Activated CD4-positive, alpha-beta T cell treated with anti-CD3 and anti-CD28 coated beads, Interleukin-2, amount 50 U/mL, for 48 hours (primary cell): ENCODE measurements at places on chromosomes 7 and 10.
A peak's percentile ranks its signal among the peaks of the same experiment; 100 is the strongest.

GRCh38 chr10:13845897-13846296 is 259.1 kb downstream of the PRPF18 start:
- DNase-seq: no peak

DNA sequence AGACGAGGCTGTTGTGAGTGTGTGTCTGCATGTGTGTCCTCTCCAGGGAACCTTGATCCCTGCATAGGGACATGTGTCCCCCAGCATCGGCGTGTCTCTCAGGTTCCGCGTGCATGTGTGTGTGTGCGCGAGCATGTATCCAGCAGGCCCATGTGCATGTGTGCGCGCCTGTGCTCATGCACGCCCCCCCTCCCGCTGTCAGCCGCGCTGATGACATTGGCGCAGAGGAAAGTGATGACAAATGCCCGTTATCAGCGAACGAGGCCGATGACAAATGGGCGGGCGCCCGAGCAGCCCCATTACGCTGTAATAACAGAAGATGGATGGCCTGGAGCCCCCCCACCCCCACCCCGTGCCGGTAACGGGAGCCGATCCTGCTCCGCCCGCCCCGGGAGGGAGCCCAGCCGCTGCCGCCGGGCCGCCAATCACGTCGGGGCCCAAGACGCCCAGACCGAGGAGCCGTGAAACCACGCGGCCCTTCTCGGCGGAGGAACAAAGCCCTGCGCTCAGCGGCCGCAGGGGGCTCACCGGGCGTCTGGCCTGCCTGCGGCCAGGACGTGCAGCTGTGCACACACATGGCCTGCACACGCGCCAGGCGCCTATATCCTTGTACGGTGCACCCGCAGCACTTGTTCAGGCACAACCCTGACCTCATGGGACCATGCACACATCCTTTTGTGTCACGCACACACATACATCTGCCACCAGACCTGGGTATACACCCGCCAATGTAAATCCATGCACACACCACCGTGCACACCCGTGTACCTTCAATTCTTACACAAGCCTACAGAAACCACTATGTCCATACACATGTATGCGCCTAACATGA is 21.5 kb downstream of the POLL start:
- no peak for DNase-seq

GRCh38 chr10:33773253-33773573 is 438.7 kb upstream of the NRP1 start:
- DNase-seq: no peak

- no peak for DNase-seq
Observed at GRCh38 chr10:115981081-115981480, 291.9 kb downstream of the GFRA1 start.

GRCh38 chr7:49376817-49377375 is 396.5 kb upstream of the VWC2 start:
- DNase-seq: no peak

GRCh38 chr10:99708428-99709012 is 23.4 kb downstream of the COX15 start:
- no peak for DNase-seq

GRCh38 chr10:24465124-24465874 is 256.4 kb downstream of the KIAA1217 start:
- no peak for DNase-seq

DNA sequence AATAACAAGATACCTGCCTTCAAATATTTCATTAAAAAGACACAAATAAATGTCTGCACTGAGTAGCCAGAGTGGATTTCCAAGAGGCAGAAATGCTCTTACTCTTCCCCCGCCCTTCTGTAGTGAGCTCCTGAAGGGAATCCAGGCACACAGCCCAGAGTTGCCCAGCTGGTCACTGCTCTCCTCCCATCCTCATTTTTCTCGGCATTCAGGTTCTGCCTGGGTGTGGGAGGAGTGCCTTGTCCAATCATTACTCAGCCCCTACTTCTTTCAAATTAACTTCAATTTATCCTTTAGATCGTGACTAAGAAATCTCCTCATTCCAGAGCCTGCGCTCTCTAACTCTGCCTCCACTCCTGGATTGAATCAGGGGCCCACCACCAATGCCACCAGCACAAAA is 12.2 kb downstream of the CCDC6 start:
- DNase-seq: no peak

DNA sequence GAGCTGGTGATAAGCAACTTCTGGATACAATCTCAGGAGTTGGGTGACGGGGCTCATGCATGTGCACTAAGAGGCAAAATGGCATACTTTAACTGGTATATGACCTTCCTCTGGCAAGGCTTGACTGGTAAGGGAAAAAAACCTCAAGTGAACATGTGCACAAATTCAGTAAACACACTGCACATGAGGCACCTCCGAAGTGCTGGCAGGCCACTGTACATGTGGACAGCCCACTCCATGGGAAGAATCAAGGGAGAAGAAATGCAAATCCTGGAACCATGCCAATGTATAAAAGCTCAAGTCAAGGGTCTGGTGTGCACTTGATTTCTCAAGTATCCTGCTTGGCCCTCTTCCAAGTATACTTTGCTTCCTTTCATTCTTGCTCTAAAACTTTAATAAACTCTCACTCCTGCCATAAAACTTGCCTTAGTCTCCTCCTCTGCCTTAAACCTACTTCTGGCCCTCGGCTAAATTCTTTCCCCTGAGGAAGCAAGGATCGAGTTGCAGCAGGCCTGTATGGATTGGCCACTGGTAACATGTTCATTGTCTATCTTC is 167.2 kb downstream of the RAMP3 start:
- DNase-seq: no peak

GRCh38 chr10:3652886-3653285 is 132.1 kb downstream of the KLF6 start:
- DNase-seq: peak; percentile 48

- no peak for DNase-seq
Observed at GRCh38 chr10:125296598-125296997, 136.2 kb upstream of the CTBP2 start.

- no peak for DNase-seq
Observed at GRCh38 chr10:34885898-34886297, 70.8 kb upstream of the PARD3 start.

DNA sequence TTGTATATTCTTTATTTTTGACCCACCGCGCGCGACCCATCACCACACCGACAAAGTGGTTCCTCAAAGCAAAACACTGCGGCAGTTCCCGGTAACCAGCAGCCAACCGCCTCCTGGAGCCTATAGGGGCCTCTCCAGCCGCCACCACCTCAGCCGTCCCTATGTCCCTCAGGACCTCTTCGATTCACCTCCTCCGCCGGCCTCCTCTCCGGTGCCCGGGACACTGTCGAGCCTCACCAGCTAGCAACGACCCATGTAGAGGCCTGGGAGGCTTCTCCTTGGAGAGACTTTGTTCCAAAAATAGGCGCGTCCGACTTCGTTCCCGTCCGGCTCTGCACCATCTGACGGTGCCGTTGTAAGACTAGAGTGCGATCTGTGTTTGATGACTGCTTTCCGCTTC is 158.8 kb downstream of the HGF start:
- no peak for DNase-seq

DNA sequence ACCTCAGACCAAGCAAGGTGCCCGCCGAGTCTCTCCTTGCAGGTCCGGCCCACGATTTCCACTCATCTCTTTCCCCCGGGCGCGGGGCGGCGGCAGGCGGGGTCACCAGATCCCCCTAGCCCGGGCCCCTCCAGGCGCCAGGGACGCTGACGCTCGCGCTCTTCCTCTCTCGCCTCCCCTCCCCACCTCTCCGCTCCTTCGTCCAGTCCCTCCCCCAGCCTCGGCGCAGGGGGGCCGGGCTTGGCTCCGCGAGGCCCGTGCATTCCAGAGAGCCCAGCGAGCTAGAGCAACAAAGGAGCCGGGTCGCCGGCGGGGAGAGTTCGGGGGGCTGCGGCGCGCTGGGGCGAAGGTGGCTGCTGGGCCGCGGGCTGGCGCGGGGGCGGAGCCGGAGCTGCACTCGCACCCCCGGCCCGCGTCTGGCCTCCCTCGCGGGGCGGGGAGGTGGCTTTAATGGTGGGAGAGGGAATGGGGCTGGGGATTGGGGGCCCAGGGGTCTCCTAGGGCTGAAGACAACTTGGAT is at the start of gene SMO:
Gene SMO, plus strand, starts transcription at position 262 of the 520 bp plus-strand sequence. CDS start 519 bp downstream, outside the sequence.
- DNase-seq: no peak

DNA sequence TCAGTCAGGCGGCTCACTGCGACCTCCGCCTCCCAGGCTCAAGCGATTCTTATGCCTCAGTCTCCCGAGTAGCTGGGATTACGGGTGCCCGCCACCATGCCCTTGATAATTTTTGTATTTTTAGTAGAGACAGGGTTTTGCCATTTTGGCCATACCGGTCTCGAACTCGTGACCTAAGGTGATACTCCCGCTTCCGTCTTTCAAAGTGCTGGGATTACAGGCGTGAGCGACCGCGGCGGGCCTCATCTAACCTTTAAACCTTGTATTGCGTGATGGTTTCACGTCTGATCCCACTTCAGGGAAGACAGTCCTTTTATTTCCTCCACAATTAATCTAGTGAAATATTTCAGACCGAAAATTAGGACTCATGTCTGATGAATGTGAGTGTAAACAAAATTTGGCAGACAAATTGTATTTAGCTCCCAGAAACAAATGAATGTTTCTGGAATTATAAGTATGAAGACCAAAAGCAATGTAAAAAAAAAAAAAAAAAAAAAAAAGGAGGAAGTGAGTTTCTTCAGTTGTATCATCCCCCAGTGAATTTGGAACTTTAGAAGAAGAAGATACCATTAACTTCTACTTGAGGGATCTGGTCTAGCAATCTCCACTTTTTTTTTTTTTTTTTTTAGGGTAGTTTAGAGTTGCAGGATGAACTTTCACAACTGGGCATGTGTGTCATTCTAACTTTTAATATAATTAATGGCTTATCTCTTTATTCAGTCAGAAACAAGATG is 1.6 kb downstream of the NUP42 start:
- no peak for DNase-seq

DNA sequence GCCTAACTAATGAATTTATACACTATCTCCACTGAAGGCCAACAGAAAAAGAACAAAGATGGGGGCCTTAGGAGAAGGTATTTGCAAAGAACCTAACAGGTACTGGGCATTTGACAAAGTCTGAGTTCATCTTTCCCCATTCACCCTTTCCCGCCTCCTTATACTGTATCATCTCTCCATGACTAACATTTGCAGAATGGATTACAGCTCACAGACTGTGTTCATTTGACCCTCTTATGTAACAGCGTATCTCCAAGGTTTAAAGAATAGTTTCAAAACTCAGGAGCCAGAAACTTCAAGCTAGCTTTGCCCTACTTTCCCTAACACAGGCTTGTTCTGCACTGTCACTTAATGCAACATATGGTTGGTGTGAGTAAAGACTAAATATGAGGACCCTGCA is 238.7 kb upstream of the CELF2 start:
- no peak for DNase-seq

- DNase-seq: no peak
Observed at GRCh38 chr7:158369866-158370265, 217.8 kb downstream of the PTPRN2 start.

GRCh38 chr10:75211007-75211691 is 553 bp downstream of the VDAC2 start:
- DNase-seq: peak; percentile 37

GRCh38 chr10:81724431-81724830 is 150.6 kb upstream of the NRG3 start:
- no peak for DNase-seq

DNA sequence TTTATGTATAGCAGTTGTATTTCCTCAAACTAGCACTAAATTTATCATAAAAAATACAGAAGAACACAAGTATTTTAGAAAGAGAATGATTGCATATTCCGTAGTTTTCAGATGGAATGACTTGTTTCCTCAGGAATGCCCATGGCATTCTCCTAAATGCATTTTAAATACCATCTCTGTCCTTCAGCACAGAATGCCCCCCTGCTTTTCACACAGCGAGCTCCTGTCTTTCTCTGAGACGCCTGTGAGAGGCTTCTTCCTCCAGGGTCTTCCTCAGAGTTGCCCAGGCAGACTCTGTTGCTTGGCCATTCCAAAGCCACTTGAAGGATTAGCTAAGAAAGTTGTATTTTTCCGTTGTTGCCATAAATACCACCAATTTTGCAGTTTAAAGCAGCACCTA is 10.1 kb downstream of the LANCL2 start:
- DNase-seq: no peak

- no peak for DNase-seq
Observed at GRCh38 chr7:71140264-71140663, 8.3 kb downstream of the GALNT17 start.

- DNase-seq: no peak
Observed at GRCh38 chr10:108147346-108147745, 982.8 kb upstream of the SORCS1 start.

GRCh38 chr10:73501651-73502050 is 5.8 kb upstream of the PPP3CB start:
- no peak for DNase-seq

DNA sequence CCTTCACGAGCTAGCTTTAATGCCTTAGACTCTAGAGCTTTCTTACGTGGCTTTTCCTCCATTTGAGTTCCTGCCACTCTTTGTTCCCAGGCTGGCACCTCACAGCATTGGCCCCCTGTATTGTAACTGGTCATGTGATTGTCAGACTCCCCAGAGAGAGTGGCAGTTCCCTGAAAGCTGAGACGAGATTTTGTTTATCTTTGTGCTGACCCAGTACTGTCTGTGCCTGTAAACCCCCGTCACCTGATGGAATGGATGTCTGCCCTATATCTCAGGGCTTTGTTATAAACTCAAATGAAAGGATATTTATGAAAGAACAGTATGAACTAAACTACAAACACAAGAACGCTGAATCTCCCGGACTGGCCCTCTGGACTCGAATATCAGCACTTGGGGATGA is 13.0 kb downstream of the NOBOX start:
- DNase-seq: no peak

DNA sequence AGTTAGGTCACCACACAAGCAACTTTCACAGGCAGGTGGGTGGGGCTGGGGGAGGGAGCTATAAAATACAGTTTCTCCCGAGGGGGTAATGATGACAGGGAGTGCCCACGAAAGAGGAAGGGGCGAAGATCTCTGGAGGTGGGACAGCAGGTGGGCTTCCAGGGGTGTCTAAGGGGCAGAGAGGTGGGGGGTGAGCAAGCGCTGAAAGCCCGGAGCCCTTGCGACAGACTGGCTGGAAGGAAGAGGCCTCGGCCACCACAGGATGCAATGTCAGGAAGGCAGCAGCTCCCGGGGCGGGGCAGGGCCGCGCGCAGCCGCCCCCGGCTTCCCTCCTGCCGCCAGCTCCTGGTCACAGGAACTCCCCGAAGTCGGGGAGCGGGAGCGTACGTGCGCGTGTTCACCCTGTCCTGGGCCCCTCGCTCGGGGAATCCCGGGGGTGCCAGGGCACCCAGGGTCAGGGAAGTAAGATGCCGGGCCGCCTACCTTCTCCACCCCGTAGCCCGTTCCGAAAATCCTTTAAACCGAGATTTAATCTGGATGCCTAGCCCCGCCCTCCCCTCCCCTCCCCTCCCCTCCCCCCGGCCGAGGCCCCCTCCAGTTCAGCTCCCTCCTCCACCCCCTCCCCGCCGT is 105.2 kb upstream of the PPIF start:
- DNase-seq: peak; percentile 89

DNA sequence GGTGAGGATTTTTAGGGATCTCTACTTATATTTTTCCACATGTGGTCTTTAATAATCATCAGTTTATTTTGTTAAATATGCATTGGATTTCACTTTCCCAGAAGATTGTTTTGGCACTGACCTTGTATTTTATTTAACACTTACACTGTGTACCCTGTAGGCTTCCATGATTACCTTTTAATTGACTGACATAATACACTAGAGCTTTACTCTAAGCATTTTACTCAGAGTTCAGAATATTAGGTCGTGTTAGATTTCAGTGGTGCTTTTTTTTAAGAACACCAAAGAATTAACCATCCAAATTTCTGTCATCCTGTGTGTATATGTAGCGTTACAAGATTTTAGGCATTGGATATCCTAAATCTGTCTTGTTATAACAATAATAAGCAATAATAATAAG is 23.1 kb downstream of the CASD1 start:
- DNase-seq: no peak

GRCh38 chr7:158544708-158545107 is 42.9 kb downstream of the PTPRN2 start:
- DNase-seq: no peak
